ENCODE measurements at places on chromosomes 1 and 21.

GRCh38 chr1:94650301-94650700, 108.7 kb upstream of the F3 start:
- DNase-seq, result no peak

DNA sequence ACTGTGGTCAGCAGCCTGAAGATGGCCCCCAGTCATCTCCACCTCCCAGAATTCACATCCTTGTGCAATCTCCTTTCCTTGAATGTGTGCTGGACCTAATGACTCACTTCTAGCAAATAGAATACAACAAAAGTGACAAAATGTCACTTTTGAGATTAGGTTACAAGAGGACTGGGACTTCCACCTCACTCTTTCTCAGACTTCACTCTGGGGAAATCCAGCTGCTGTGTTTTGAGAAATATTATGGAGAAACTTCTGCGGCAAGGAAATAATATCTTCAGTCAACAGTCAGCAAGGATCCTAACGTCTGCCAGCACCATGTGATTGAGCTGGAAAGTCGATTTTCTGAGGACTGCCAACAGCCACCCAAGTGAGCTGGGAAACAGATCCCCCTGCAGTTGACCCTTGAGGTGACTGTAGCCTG, 70.5 kb upstream of the GADD45A start:
- no peak for DNase-seq

DNA sequence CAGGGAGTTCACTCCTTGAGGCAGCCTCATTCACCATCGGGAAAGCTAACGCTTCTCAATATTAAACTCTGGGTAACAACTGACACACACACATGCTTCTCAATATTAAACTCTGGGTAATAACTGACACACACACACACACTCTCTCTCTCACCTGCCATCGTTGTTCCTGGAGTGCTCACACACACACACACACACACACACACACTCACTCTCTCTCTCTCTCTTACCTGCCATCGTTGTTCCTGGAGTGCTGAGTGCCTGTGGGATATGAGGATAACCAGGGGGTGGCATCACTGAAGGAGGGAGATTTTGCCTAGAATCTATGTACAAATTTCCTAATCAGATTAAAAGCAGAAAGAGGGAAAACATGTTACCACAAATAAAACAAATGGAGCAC, 17.1 kb upstream of the GUCA2A start:
- DNase-seq, result no peak

- no peak for DNase-seq
Observed at GRCh38 chr1:96488777-96489176, 232.8 kb upstream of the PTBP2 start.

- DNase-seq, result no peak
Observed at GRCh38 chr1:94596260-94596659, 54.7 kb upstream of the F3 start.

DNA sequence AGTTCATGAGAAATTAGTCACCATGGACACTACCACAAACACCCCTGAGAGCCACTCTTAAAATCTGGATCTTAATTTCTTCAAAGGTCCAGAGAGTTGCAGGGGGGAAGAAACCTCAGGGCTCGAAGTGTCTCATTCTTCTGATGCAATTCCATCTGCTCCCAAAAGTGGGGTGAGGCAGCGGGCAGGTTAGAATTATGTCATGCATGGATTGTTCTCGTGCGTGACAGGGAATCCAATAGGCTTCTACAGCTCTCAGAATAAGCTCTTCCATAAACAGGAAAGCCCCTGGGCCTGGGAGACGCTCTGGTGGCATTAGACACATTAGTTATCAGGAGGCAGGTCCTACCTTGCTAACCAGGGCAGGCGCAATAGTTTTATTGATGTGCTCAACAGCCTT, 8.4 kb downstream of the ENO1 start:
- DNase-seq, result no peak
